Endothelial cell of umbilical vein (primary cell): ENCODE measurements at places on chromosomes 2 and 18. TPM values are rescaled to one million over a fixed set of nuclear protein-coding genes. Genes with fewer than 3 reads are reported as not detected.

Gene ST8SIA5
- polyA plus RNA-seq, result 0.10 and 0.25 TPM in 2 replicates

Gene HOXD10
- polyA plus RNA-seq, result not detected in 2 replicates

Gene SF3B1
- polyA plus RNA-seq, result 271 and 321 TPM in 2 replicates

Gene KCNJ3
- polyA plus RNA-seq, result not detected in 2 replicates

Gene UGT1A9
- polyA plus RNA-seq, result not detected in 2 replicates

Gene HEATR5B
- polyA plus RNA-seq, result 14.0 and 16.1 TPM in 2 replicates

Gene NR4A2
- polyA plus RNA-seq, result 1.4 and 1.9 TPM in 2 replicates

DNA sequence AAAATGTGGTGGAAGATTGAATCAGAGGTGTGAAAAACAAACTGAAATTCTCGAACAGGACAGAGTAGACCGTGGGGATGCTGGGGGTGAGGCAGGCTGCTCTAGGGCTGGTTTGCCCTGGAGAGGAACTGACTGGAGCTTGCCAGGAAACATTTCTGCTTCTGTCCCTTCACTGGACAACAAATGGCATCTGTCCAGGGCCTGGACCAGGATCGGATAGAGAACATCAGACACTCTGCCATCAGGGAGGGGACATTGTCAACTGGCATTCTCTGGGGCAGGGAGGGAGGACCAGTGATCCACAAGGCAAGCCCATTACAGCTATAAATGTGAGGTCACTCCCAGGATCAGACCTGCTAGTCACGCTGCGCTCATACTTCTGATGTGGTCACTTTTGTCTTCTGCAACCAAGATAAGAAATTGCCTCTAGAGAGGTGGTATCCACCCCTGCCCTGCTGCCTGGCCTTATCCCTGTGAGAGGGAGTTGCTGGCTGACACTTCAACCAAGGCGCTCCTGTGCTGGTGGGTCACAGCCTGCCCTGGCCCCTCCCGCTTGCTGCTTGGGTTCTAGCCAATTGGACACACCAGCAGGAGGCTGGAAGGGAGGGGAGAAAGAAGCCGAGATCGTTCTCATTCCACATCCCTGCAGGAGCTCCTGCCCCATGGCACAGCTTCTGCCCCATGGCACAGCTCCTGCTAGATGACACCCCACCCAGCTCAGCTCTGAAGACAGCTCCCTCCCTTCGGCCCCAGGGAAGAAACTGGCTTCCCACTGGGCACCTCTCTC, 8.7 kb downstream of the NPPC start:
- DNase-seq, result no peak

- DNase-seq, result no peak
Observed at GRCh38 chr18:43115076-43115921, at the start of gene RIT2. RIT2 (minus strand) TSS chr18:43115685.

DNA sequence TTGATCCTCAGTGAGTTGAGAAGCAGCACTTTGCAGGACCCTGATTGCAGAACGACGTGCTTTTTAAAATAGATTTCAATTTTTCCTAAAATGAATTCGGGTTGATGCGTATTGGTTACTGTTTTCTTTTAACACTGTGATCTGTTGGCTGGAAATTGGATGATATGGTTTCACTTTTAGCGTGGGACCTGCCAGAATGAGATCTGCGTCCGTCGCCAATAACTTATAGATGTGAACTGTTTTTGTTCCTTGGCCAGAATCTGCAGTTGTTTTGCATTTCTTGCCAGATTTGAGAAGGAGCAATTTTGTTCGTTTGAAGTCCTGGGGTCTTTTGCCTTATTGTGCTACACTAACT, 703 bp downstream of the UGGT1 start:
- peak; percentile 64 for DNase-seq

DNA sequence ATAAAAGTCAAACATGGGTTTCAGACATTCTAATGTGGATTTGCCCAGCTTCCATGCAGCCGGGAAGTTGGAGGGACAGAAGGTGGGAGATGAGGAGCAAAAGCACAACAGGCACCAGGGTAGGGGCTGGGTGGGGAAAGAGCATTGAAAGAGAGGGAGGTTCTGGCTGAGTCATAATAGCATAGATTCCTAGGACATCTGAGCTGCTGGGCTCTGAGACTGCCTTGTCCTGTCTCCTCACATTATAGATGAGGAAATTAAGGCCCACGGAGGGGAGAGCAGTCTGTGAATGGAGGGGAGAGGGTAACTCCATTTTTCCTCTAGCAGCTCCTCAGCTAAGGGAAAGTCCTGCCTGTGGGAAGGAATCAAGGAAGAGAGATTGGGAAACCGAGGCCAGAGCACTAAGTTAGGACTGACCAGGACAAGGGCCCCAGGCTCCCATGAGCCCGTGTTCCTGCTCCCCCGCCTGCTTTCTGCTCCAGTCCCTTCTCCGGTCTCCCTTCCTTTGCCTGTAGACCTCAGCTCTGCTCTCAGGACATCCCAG, 26.2 kb downstream of the SH2D6 start:
- DNase-seq, result no peak

- peak; percentile 53 for DNase-seq
Observed at GRCh38 chr2:38406597-38407110, 29.6 kb upstream of the ATL2 start.

- no peak for DNase-seq
Observed at GRCh38 chr2:219907011-219907365, 279.6 kb downstream of the SLC4A3 start.

DNA sequence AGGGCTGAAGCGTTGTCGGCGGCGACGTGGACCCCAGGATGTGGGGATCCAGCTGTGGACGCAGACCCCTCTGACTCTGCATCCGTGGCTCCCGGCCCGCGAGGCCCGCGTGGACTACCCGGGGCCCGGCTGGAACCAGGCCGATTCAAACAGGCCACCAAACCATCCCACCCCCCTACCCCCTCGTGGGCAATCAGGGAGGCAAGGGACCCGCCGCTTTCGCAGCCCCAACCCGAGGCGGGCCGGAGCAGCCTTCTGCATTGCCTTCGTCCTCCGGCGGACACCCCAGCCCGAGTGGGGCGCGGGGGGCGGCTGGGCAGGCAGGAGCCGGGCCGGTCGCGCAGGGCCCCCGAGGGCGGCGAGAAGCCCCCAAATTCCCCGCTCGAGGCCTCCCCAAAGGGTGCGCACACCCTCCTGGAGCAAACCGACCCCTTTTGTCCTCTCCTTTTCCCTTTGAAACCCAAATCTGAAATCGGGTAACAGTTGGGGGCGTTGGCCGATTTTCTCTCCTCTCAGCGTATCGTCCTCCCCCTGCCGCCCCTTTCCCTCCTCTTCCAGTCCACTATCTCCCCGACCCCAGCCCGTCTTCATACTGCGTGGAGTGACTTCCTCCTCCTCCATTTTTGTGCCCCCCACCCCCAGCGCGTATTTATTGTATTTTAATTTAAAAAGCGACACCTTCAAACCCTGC, 7.4 kb downstream of the SP9 start:
- DNase-seq, result no peak

- peak; percentile 19 for DNase-seq
Observed at GRCh38 chr2:119864318-119864717, 104.6 kb downstream of the PTPN4 start.

DNA sequence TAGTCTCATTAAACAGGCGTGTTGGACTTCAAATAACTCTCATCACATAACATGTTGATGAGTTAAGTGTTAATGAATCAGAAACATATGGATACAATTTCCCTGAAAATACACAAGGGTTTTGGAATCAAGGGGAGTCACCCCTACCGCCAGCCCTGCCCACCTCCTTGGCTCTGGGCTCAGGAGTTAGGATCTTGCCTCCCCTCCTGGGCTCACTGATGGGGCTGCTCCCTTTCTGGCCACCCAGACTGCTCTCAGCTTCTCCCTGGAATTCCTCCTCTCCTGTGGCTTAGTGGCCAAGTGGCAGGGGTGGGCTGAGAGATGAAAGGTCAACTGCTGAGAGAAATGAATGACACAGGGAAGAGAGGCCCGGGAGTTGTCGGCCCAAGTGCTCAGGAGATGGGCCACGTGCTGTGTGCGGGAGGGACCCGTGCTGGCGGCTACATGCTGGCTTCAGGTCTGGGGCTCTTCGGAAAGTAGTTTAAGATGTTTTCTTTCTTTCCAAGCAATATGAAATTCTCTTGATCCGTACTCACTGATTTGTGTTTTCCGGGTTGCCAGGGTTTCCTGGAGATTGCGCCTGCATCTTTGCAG, 55.8 kb upstream of the TNP1 start:
- DNase-seq, result no peak

DNA sequence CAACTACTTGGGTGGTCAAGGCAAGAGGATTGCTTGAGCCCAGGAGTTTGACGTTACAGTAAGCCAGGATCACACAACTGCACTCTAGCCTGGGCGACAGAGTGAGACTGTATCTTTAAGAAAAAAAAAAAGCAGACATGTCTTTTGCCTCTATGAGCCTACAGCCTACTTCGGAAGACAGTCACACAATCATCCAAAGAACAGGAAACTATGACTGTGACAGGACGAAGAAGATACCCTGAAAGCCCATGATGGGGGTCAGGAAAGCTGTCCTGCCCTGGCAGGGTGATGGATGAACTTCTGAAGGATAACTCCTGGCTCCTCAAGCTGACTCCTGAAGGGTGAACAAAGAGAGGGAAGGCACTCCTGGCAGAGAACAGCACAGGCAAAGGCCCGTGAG, 251.7 kb upstream of the SIX2 start:
- no peak for DNase-seq

- DNase-seq, result no peak
Observed at GRCh38 chr2:119520696-119521432, 3.4 kb downstream of the SCTR start.

DNA sequence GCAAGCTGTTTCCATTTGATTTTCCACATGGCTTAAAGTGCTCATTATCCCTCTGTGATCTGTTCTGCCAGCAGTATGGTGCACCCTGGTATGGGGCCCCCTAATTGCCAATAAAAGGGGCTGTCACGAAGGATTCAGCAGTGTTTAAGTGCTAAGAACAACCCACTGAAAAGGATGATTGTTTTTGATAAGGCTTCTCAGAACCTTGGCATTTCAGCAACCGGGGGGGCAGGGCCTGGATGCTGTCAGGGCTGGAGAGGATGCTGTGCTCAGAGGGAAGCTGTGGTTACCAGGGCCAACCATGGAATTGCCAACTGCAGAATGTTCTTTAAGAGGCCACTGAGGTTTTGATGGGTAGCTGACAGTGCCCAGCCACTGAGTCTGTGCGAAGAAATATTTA, 117.8 kb downstream of the CTIF start:
- DNase-seq, result no peak

GRCh38 chr18:79604205-79604912, 75.2 kb upstream of the CTDP1 start:
- DNase-seq, result no peak

DNA sequence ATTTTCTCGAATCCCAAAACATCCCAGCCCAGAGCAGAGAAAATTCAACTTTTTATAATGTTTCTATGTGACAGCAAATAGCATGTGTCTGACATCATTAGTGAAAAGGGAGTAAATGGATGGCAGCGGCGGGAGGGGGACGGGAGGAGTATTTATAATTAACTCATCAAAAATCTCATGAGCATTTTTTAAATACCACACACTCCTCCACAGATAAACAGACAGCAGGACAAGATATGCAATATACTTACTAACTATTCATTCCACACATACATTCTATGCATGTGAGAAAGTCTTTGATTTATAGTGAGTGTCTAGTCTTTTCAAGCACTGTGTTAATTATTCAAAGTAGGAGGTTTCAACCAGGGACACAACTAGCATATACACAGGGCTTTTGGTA, 107.6 kb downstream of the LRP2 start:
- DNase-seq, result no peak

DNA sequence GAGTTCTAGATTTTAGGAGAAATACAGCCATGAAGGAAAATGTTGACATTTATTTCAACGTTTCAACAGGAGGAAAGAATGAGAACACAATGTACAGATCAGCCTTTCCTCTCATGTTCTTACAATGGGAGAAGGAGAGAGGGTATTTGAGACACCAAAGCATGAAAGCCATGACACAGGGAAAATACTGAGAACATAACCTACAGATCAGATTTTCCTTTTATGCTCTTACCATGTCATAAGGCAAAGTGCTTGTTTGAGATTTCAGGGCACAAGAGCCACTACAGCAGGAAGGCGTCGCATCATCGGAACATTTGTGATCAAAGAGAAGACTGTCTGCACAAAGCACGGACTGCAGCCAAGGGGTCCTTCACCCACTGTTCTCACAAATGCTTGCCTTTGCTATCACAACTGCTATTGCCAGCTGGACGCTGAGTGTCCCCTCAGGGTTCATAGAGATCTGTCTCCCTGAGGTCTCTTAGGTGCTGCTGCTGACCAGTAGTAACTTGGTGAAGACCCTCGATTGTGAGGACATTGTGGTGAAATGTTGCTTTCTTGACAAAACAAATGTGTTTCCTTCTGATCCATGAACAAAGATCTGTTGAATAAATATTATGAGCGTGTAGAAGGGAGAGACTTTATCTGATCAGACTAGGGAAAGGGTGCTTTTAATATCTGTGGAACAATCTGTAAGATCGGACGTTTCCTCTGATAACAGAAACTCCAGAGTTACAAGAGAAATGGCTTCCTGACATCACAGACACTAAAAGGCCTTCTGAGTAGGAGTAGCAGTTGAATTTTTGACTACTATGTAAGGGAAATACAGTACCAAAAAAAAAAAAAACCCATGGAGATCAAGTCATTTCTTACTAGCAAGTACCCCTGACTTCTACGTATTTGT, 6.4 kb upstream of the IL1RL1 start:
- peak; percentile 84 for DNase-seq

GRCh38 chr2:40321822-40322221, 130.1 kb downstream of the SLC8A1 start:
- DNase-seq, result no peak

DNA sequence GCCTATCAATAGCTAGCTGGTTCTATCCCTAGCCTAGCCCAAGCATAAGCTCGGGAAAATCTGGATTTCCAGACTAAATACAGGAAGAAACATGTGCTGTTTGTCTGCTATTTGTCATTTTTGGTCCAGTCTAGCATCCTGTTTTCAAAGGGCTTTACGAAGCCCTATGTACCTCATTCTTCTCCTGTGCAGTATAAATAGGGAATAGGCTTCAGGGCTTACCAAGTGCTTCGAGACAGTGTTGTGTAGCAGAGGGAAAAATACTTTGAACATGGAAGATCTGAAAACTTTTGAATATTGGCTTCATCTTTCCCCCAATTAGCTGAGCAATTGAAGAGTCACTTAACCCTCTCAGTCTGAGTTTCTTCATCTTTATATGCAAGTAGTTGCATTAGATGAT, 679.8 kb downstream of the TDRD15 start:
- DNase-seq, result no peak
